ENCODE measurements at places on chromosomes 4 and X. TPM values are rescaled to one million over a fixed set of nuclear protein-coding genes. Genes with fewer than 3 reads are reported as not detected.

PLXNB3 gene
- total RNA-seq: 0.23 TPM

DNA sequence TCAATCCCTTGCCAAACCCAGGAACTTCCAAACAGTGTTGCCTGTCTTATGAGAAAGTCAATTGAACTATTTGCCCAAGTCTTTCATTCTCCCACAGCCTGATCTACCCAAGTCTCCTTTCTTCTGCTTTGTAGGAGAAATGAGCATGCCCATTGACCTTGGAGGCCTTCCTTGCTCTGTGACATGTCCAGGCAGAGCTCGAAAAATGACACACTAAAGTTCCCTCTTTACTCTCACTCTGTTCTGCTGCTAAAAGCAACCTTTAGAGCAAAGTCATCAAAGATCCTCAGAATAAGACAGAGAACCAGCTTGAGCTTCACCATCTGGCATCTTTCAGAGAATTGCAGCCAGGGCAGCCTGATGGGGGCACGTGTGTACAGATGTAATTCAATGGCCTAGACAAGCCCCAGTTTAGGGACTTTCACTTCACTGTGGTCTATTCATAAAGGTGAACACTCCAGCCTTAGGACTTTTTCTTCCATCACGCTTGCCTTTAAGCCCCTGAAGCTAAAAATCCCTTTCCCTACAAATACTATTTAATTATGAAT is 136.4 kb downstream of the AMELX start:
- peaks cover 9% of the 10 kb centered on the region for H3K27me3 ChIP-seq
- H3K4me3 ChIP-seq: no peak overlapping the region
- no peak for DNase-seq
- H3K4me1 ChIP-seq: no peaks in the 10 kb centered on the region
- H3K36me3 ChIP-seq: no peaks in the 10 kb centered on the region

DNA sequence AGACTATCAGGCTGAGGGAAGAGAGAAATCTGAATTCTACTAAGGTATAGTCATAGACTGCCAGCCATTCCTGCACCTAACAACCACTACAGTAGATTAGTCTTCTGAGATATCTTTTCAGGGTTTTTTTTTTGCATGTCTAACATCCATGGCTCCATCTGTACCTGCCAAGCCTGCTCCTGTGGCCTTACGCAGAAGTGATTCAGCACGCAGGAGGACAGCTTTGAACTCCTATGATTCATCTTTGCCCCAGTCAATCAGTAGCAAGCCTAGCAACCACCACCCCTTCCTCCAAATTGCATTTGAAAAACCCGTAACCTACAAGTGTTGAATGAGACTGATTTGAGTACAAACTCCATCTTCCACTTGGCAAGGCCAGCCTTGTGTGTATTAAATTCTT is 520.7 kb upstream of the HS3ST1 start:
- no peak overlapping the region for H3K4me3 ChIP-seq
- no peak for DNase-seq
- no peaks in the 10 kb centered on the region for H3K27me3 ChIP-seq
- no peaks in the 10 kb centered on the region for H3K4me1 ChIP-seq
- no peaks in the 10 kb centered on the region for H3K36me3 ChIP-seq

ITGB1BP2 gene
- total RNA-seq: 4.7 TPM

UGT2B7 gene
- total RNA-seq: not detected

GUCY1A1 gene
- total RNA-seq: not detected

GRCh38 chrX:17842769-17843525 is 18.2 kb downstream of the RAI2 start:
- H3K4me3 ChIP-seq: no peak overlapping the region
- no peak for DNase-seq
- no peaks in the 10 kb centered on the region for H3K4me1 ChIP-seq
- no peaks in the 10 kb centered on the region for H3K27me3 ChIP-seq

DNA sequence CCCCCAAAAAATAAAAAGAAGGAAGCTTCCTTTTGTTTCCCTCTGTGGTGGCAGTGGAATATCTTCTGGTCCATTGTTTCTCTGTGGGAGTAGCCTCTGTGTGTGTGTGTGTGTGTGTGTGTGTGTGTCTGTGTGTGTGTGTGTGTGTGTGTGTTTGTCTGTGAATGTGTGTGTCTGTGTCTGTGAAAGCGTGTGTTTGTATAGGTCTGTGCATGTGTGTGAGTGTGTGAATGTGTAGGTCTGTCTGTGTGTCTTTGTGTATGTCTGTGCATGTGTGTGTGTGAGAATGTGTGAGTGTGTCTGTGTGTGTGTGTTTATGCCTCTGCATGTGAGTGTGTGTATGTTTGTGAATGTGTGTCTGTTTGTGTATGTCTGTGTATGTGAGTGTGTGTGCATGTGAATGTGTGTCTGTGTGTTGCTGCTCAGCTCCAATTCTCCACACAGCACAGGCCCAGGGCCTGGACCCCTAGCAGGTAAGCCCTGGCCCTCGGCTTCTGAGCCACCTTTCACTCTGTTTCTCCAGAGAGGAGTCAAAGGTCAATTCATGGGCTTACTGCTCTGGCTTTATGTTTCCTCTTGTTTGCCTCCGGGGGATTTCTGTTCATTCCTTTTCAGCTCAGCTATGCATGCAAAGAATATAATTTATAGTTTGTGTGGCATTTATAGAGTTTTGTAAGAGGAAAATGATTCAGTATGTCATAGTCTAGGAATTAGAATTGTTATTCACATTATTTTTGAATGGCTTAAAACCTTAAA is 89.8 kb downstream of the UCHL1 start:
- H3K27ac ChIP-seq: no peak overlapping the region
- no peaks in the 10 kb centered on the region for H3K27me3 ChIP-seq
- H3K4me1 ChIP-seq: no peaks in the 10 kb centered on the region
- H3K4me3 ChIP-seq: no peak overlapping the region
- no peaks in the 10 kb centered on the region for H3K36me3 ChIP-seq

DNA sequence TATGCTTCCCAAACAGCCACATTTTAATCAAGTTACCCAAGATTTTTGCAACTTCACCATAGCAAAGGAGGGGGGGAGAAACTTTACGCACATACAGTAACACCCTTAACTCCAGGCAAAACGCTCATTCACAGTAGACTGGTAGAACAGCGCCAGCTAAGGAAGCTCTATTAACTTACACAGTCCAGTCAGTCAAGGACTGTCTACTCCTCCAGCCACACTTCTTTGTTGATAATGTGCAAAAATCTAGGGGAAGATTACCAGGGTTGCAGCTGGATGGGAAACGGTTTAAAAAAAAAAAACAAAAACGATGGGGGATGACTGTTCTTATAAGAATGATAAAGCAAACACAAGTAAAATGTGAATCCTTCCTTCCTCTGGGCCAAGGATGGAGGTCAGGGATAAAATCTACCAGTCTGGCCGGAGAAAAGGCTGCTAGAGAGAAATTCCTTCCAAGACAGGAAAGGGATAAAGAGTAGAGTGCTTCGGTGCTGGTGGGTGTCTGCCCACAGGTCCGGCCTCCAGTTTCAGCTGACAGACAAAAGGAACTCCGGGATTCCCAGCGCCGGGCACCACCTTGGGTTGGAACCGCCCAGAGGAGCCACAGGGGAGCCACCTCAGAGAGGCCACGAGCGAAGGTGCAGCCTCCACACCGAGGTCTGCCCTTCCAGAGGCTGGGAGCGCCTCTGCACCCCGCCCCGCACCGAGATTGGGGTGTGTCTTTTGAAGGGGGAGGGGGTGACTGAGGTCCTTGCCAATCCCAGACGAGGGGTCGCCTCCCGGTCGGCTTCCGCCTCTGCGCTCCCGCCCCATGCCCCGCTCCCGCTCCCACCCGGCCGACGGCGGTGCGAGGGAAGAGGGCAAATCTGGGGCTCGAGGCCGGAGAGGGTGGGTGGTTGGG is 811 bp downstream of the ANKRD50 start:
- H3K27ac ChIP-seq: no peak overlapping the region
- H3K4me1 ChIP-seq: peaks cover 4% of the 10 kb centered on the region
- peaks cover 8% of the 10 kb centered on the region for H3K27me3 ChIP-seq
- H3K4me3 ChIP-seq: no peak overlapping the region
- DNase-seq: peak; percentile 25

DNA sequence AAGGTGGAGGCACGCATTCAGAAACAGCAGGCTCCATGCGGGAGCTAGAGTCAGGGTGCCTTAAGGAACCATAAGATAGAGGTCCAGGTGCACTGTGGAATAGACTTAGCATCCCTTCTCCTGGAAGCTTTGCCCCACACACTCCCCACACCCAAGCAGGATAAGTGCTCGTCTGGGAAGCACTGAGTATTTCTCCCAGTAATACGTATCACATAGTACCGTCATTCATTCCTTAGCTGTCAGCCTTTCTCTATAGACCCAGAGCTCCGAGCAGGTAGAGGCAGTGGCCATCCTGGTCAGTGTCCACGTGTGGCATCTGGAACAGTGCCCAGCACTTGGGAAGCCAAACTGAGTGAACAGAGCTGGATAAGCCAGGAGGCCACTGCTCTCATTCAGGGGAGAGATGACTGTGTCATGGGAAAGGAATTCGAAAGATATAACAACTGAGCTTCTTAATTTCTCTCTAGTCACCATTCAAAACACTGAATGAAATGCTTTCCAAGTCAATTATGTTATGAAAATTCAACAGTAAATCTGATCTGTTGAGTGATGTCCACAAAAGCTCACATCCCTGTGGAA is 9.9 kb downstream of the APBB2 start:
- H3K27me3 ChIP-seq: peaks cover 21% of the 10 kb centered on the region
- no peaks in the 10 kb centered on the region for H3K4me1 ChIP-seq
- no peak overlapping the region for H3K4me3 ChIP-seq
- no peak overlapping the region for H3K27ac ChIP-seq
- H3K36me3 ChIP-seq: no peaks in the 10 kb centered on the region
- no peak for DNase-seq

DNA sequence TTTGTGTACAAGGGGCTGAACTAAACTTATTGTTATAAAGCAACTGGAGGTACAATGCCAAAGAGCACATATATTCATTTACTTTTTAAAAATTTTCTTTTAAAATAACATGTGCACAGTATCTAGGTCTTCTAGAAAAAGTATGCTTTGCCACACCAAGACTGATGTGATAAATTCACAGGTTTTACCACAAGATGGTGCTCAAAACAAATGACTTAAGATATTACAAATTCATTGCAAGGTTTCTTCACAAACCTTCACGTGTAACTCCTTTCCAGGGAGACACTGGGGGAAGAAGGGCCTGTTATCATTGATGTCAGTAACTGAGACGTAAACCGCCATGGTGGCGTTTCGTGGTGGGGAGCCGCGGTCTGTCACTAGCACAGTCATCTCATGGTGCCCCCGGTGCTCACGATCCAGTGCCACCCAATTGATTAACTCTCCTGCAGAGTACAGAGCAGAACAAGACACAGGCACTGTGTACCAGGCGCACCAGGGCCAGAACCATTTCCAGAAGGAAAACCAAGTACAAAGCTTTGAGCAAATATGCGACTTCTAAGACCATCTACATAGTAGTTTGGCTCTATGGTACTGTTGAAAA is 162.2 kb downstream of the DCHS2 start:
- H3K4me1 ChIP-seq: peaks cover 13% of the 10 kb centered on the region
- peaks cover 44% of the 10 kb centered on the region for H3K27me3 ChIP-seq
- H3K27ac ChIP-seq: no peak overlapping the region
- H3K4me3 ChIP-seq: no peak overlapping the region
- no peak for DNase-seq

- no peaks in the 10 kb centered on the region for H3K36me3 ChIP-seq
- H3K4me1 ChIP-seq: no peaks in the 10 kb centered on the region
- H3K27ac ChIP-seq: no peak overlapping the region
Measured at GRCh38 chr4:101942891-101943290, 152.4 kb downstream of the BANK1 start.

PPEF2 gene
- total RNA-seq: 0.12 TPM

Measured in activated CD4-positive, alpha-beta T cell treated with anti-CD3 and anti-CD28 coated beads, Interleukin-2, amount 10 ng/mL, durations not matched to agents 7 days and 5 days (primary cell).